ENCODE measurements at places on chromosomes 7 and 10. TPM values are rescaled to one million over a fixed set of nuclear protein-coding genes. Genes with fewer than 3 reads are reported as not detected.

- no peak for DNase-seq
- H3K4me3 ChIP-seq = no peak overlapping the region
- no peaks in the 10 kb centered on the region for H3K36me3 ChIP-seq
- H3K27ac ChIP-seq = no peak overlapping the region
Measured at GRCh38 chr10:501596-501995, 187.9 kb downstream of the DIP2C start.

DNA sequence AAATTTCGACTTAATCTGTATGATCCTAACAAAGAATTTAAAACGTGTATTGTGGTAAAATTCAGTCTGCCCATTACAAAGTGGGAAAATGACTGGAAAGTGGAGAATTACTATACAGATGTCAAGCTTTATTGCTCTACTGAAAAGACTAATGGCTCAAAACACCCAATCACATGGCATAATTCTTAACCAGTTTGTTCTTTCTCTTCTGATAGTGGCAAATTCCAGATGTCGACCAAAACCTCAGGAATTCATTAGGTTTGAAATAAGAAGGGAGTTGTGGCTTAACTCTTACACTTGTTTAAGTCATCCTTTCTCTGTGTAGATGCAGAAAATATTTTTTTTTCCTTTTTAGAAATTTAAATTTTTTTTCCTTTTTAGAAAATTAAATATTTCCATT, 1254.9 kb upstream of the LRRN3 start:
- no peak for DNase-seq
- no peaks in the 10 kb centered on the region for H3K4me1 ChIP-seq
- no peaks in the 10 kb centered on the region for H3K36me3 ChIP-seq

DNA sequence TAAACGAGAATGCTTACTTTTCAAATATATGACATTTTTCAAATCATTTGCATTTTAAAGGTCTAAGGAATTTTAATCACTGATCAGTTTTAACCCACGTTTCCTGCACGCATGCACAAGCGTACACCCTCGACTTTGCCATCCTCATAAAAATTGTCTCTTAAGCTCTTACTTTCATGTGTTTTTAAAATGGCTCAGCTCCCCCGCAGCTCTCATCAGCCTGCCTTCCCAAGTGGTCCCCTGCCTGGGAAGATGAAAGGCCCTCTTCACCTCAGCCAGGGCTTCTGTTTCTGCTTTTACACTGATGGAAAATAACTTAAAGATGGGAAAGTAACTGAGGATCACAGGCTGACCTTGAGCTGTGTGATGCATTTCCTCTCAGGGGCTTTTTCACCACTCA, 131.6 kb upstream of the LSM8 start:
- no peaks in the 10 kb centered on the region for H3K36me3 ChIP-seq
- H3K4me1 ChIP-seq = no peaks in the 10 kb centered on the region
- DNase-seq = no peak
- H3K27ac ChIP-seq = no peak overlapping the region

- peaks cover 4% of the 10 kb centered on the region for H3K27me3 ChIP-seq
- H3K36me3 ChIP-seq = no peaks in the 10 kb centered on the region
- no peaks in the 10 kb centered on the region for H3K4me1 ChIP-seq
- no peak overlapping the region for H3K27ac ChIP-seq
- DNase-seq = no peak
- H3K4me3 ChIP-seq = no peak overlapping the region
Measured at GRCh38 chr7:123864966-123865365, 20.0 kb downstream of the HYAL4 start.

- no peak overlapping the region for H3K27ac ChIP-seq
- no peak overlapping the region for H3K4me3 ChIP-seq
- no peak for DNase-seq
- H3K4me1 ChIP-seq = no peaks in the 10 kb centered on the region
Measured at GRCh38 chr10:25036381-25036780, 20.0 kb downstream of the THNSL1 start.

DNA sequence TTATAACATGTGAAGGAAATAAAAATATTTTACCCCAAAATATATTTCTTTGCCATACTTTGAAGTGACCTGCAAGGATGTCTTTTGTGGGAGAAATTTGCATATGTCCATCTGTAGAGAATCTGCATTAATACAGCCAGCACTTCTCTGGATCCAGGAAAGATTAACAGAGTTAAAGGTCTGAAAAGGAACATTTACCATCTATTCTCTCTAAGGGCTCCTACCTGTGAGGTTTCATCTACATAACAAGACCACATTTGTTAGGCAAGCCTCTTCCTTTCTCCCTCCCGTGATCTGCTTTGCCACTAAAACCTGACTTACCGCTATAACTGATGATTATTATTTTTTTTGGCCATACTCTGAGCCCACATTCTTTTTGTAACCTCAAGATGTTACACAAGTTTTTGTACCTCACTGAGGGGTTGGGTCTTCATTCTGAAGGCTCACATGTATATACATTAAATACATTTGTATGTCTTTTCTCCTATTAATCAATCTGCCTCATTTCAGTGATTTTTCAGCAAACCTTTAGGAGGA, 129.4 kb downstream of the AKR1D1 start:
- H3K27ac ChIP-seq = no peak overlapping the region
- no peaks in the 10 kb centered on the region for H3K36me3 ChIP-seq
- H3K4me1 ChIP-seq = no peaks in the 10 kb centered on the region
- H3K27me3 ChIP-seq = peaks cover 3% of the 10 kb centered on the region

The AEBP1 gene
- total RNA-seq = 0.30 TPM

The PPP1R3C gene
- total RNA-seq = not detected

The SYNPO2L gene
- total RNA-seq = not detected
